ENCODE measurements at places on chromosomes 2 and 18.

DNA sequence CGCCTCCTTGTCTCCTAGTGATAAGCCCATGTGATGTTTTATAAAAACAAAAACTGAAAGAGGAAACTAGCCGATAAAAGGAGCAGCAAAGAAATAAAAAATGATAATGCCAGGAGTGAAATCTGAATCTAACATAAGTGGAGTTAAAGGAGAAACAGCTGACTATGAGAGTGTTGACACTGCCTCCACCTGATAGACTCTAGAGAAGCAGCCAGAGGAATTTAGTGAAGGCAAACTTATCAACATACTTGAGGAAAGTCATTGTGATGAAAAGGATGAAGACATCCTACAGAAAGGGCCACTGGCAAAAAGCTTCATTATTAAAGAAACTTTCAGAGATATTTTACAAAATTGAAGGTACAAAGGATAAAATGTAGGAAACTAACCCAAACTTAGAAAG is 1.9 kb downstream of the M1AP start:
- DNase-seq = no peak

DNA sequence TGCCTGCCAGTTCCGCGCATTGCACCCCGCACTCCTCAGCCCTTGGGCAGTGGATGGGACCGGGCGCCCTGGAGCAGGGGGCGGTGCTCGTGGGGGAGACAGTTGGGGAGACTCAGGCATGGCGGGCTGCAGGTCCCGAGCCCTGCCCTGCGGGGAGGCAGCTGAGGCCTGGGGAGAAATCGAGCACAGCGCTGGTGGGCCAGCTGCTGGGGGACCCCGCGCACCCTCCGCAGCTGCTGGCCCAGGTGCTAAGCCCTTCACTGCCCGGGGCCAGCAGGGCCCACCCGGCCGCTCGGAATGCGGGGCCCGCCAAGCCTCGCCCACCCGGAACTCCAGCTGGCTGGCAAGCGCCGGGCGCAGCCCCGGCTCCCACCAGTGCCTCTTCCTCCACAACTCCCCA is 488.8 kb upstream of the CHST9 start:
- DNase-seq = no peak

DNA sequence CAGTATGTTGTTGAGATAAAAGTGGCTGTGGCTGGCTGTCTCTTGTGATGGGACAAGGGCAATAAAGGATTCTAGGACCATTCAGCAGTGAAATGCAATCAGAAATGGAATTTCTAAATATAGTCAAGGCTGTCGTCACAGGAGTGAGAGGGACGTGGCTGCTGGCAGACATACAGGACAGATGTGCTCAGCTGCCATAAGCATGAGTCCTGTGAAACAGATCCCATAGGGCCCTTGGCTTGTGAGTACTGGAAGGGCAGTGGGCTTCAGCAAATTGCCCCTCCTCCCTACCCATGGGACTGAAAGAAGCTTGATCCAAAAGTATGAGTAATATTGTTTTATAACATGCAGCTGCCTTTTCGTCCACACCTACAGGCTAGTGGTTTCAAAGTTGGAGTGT is 4.2 kb upstream of the CNNM3 start:
- no peak for DNase-seq

GRCh38 chr2:239245872-239246721 is 154.7 kb downstream of the HDAC4 start:
- no peak for DNase-seq

DNA sequence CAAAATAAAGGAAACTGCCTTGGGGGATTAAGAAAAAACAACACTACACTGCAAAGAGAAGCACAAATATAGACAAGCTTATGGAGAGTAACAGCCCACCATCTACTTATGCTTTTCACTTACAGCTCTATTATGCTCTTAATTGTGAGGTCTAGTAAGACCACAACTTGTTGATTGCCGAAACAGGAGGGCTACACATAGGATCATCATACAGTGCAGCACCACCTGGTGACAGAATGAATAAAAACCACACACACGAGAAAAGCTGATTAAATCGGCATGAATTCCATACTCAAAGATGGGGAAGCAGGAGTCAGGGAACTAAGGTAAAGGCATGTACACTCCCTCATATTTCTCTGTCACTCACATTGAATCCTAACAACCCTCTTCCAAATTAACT is 259.2 kb downstream of the IKZF2 start:
- no peak for DNase-seq

DNA sequence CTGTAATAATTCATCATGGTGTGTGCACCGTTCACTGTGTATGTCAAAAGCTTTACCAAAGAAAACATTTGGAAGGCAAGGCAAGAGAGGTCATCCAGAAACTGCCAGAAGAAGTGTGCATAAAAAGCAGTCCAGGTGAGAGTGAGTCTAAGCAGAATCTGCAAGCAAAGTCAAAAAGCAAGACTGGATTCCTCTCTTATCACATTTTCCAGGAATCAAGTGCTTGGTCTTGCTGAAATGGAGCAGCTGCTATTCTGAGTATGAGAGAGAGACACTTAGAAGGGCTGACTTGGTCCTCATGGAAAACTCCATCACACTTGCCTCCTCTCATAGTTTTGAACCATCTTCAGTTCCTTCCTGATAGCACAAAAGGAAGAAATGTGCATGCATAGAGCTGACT is 231.3 kb downstream of the ANAPC1 start:
- DNase-seq = no peak

GRCh38 chr2:154392256-154392655 is 306.2 kb upstream of the KCNJ3 start:
- DNase-seq = no peak
